ENCODE measurements at places on chromosomes 3 and 15.

- no peak for DNase-seq
Observed at GRCh38 chr3:175704366-175705055, 845.4 kb downstream of the NAALADL2 start.

DNA sequence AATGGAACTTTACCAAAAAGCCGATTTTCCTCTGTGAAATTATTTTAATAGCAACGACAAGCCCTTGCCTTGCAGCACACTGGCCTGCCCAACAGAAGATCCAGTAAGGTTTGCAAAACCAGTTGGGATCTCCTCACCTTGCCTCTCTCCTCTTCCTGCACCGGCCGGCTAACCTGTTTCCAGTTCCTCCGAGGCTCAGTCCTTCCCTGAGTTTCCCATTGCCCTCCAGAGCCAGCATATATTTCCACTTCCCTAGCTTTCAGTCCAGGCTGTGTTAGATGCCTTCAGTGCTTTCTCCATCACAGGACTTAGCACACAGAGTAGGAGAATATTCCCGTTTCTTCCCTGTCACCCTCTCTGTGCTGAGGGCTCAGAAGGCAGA is 60.3 kb downstream of the NOX5 start:
- DNase-seq = no peak

DNA sequence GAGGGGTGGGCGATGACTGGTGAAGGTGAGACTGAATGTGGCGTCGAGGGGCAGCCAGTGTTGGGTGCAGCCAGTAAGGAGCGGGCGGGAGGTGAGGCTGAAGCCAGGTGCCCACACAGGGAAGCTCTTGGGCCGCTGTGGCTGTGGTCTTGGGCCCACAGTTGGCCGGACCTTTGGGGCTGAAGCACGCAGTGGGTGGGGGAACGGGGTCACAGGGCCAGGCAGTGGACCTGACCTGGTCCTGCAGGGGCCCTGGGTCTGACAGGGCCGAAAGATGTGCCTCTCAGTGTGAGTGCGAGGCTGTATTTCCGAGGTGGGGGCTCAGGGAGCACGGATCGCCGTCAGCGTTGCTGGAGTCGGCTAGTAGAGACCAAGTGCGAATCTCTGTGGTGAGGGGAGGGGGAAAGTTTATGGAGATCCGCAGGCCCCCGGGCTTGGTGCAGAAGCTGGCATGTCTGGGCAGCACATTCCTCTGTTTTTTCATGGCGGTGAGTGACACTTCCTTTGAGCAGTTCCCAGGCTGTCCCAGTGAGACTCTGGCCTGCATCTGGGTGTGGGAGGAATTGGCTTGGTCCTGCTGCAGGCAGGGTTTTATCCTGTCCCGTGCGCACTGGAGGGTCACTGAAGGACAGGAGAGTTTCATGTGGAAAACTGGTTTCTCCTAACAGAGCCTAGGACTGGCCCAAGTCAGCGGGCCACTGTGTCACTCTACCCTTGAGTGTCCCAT is 100.8 kb downstream of the TMEM266 start:
- no peak for DNase-seq

GRCh38 chr3:8759038-8759707 is 10.2 kb downstream of the OXTR start:
- no peak for DNase-seq

GRCh38 chr3:41163421-41163820 is 35.9 kb upstream of the CTNNB1 start:
- no peak for DNase-seq

GRCh38 chr15:98643115-98643514 is 5.2 kb upstream of the IGF1R start:
- no peak for DNase-seq
